ENCODE measurements at places on chromosomes 1 and 21.

GRCh38 chr1:246725191-246725590 is 982 bp downstream of the SCCPDH start:
- no peak for DNase-seq

DNA sequence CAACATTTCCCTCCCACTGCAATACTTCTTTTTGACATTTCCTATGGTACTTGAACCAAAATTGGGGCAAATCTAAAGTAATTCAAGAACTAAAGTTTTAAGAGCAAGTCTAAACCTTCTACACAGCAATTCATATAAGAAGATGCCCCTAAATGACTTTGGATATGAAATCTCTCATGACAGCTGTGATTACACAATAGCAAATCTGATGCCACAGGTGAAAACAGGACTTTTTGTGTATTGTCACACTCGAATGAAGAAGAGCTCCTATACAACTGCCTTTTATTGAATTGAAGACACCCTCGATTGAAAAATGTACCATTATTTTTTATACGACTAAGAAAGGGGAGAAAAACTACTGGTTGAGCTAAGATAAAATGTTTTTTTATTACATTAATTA is 59.6 kb upstream of the DYNLT5 start:
- no peak for DNase-seq

DNA sequence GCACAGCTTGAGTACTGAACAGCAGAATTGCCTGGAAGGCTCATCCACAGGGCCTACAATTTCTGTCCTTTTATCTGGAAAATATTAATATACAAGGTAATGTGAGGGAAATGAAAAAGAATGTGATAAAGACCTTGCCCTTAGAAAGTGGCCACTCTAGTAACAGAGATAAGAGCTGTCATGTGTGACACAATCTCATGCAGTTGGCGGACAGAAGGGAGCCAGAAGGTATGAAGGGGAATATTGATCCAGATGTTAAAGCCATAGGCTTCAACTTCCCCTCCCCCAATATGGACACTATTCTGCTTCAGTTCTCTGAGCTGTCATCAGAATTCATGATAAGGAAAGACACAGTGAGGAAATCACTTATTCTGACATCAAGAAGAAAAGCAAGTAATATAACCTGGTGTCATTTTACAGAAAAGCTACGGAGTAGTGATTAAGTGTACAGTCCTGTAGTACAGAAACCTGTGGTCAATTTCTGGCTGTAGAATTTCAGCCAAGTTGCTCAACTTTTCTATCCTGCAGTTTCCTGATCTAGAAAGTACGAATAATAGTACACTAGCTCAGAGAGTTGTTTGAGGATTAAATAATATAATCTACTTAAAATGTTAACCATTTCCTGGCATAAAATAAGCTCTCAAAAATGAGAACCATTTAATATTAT is 572.1 kb downstream of the DPYD start:
- no peak for DNase-seq

DNA sequence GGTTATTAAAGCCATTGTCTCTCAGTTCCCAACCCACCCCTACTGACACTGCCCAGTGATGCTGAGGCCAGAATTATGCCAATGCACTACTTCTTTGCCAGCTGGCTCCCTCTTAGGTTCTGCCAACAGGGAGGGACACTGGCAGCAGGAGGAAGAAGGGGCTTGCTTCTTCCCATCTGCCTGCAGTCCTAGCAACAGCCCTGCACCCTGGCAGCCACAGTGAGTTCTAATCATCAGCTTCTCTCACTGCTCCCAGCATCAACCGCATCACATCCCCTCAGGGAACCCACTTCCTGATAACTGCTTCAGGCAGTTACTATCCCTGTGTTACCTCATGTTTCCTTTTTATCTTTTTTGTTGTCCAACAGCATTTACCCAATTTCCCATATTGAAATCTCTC is 86.2 kb downstream of the UBR4 start:
- no peak for DNase-seq

DNA sequence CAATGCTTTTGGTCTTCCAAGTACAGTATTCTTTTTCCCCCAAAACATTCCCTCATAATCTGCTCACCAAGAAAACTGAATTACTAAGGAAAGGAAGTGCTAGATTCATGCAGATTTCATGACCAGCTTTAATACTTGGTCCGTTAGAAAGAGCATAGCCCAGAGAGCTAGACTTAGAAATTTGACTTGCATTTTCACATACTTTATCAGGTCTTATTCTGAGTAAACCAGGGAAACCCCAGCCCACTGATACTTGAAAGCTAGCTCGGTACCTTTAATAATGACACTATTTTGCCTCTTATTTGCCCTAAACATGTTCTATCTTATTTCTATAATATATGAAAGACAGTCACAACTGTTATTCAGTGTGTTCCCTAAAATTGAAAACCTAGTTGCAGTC is 204.5 kb downstream of the TTLL7 start:
- no peak for DNase-seq

DNA sequence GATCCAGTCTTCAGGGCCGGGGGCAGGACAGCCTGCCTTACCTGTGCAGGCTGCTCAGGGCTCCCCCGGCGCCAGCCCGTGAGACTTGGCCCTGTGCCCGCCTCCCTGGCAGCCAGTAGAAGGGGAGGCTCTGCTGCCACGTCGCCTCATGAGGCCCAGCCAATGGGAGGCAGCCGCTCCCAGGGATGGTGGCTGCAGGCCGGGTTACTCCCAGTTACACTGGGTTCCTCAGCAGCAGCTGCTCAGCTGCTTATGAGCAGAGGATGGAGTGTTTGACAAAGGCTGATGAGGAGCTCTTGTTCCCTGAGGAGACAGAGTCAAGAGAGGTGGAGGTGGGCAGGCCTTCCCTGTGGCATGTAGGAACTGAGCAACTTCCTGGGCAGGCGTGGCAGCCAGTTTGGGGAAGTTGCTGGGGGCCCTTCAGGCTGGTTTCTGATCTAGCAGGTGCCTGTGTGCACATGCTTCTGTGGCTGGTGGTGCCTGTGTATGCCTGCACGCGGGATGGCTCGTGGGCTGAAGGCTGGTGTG is 5.5 kb downstream of the MFSD2A start:
- DNase-seq = no peak

DNA sequence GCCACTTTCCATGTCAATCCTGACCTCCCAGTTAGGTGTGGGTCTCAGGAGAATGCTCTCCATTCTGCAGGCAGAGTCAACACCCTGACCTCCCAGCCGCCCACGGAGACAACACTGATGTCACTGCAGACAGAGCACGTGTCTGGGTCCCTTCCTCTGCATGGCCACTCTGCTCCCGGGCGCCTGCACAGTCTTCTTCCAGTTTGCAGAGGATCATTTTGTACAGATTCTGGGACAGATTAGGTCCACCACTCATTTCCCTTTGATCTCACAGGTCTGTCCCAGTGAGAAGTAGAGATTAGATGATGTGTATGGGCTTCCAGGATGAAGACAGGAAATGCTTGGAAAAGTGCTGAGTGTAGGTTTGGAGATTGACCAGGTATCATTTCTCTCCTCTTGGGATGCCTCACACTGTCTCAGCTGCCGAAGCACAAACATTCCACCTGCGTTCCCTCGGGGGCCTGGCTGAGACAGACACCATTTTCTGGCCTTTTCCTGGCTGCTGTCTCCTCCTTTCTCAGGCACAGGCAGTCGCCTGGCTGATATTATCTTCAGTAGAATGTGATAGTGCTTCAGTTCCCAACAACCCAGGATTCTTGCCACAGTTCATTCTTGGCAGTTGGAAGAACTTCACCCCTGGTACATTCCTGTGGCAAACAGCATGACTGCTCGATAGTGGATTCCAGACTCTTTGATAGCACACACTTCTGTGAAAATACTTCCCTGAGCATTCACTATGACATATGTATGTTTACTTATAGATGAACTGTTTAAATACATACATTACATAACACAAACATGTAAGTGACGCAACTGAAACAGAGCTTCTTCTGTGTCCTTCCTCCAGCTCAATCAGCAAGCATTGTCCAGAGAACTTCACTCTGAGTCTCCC is 7.9 kb downstream of the MYBPHL start:
- DNase-seq = peak; percentile 82

GRCh38 chr1:156698995-156699394 is 6.4 kb downstream of the CRABP2 start:
- no peak for DNase-seq

DNA sequence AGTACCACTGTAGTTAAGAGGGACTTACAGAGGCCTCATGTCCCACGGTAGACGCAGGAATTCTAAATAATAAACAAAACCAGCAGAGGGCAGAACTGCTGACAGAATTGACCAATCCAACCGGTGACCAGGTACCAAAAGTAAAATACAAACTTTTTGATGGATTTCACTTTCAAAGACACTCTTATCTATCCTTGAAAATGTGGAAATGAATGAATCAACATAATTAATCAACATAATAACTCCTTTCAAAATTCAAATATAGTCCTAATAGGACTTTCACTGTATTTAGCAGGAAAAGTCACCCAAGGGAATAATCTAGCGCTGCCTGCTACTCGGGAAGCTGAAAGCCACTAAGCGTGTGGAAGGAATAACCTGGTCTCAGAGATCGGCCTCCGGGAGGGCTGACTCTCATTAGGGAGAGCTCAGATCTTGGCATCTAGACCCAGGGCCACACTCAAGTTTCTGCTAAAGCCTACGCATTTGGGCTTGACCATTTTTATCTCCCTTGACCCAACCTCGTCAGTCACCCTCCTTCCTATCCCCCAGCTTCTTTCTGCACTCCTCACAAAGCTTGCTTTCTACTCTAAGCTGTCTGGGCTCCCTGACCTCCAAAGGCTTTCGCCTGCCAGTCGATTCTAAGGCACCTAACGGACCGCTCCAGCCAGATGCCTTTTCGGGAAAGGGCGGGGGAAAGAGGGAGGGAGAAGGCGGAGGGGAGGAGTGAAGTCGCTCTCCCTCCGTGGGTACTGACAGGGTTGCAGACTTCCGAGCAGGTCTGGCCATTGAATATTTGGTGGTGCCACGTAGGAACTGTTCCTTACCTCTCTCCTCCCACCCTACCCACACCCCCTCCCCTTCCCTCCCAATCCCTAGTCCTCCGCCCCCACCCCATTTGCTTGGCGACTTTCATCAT is 1.6 kb downstream of the COL11A1 start:
- DNase-seq = no peak

DNA sequence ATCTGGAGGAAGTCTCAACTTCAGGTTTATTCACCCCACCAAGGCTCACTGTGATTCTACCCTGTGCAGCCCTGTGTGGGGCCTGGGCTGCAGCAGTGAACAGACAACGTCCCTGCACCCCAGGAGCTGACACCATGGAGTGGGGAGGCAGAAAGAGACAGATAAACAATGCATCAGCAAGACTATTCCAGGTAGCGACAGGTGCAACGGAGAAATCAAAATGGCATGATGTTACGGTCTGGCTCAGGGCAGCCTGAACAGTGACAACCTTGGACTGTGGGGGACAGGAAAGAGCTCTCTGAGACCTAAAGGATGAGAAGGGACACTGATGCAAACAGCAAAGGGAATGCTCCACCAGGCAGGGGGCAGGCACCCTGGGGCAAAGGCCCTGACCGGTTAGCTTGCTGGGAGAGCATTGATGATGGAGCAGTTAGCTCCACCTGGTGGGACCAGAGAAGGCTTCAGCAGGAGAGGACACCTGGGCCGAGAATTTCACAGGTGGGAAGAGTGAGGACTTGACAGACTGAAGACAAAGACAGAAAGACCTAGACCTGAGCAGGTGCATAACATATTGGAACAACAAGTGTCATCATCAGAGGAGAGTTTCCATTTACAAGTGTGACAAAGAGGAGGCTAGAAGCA is 589.9 kb downstream of the MATN1 start:
- no peak for DNase-seq

All from GM04503 (cell line).